Activated CD8-positive, alpha-beta memory T cell treated with anti-CD3 and anti-CD28 coated beads for 1 hour (primary cell): ENCODE measurements at places on chromosomes 5 and 9.

- no peak for DNase-seq
Observed at GRCh38 chr9:121373011-121373729, 3.1 kb upstream of the STOM start.

GRCh38 chr5:172413601-172414171, 40.6 kb downstream of the SH3PXD2B start:
- DNase-seq, result no peak

DNA sequence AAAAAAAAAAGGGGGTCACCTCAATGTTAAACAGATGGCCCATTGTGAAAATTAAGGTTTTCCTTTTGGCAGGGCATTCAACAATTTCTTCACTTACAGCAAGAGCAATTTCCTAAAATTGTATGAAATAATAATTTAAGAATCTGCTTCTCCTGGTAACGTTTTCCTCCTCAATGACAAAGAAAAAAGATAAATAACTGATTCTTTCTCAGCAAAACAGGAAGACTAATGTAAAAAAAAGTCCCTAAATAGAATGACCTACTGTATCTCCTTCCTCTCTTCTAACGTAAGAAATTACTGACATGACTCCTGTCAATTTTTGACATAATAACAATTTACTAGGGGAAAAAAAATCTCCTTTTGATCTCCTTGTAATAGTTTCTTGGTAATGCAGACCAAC, 25.5 kb downstream of the ABHD17B start:
- no peak for DNase-seq

DNA sequence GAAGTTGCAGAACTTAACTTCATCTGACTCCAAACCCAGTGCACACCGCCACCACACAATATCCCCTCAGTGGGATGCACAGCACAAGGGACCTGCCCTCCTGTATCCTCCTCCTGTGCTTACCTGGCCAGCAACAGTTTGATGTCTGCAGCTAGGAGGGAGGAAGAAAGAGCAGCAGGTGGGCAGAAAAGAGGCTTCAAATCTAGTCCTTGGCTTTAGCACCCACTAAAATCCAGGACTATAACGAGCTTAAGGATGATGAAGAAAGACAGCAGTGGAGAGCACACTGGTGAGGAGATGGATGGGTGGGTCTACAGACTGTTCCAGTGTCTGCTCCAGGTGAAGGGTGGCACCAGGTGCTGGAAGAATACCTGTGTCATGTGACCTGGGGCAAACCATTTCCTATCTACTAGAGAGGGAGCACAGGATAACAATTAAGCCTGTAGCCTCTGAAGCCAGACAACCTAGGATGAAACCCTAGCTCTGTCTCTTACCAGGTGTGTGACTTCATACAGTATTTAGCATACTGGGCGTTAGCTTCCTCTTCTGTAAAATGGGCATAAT, 100.0 kb downstream of the SH3TC2 start:
- DNase-seq, result no peak

- no peak for DNase-seq
Observed at GRCh38 chr5:149654231-149654630, 72.9 kb downstream of the ARHGEF37 start.

GRCh38 chr9:86036555-86036954, 62.8 kb downstream of the GOLM1 start:
- DNase-seq, result no peak

- no peak for DNase-seq
Observed at GRCh38 chr5:41641621-41642020, 131.2 kb upstream of the PLCXD3 start.

- no peak for DNase-seq
Observed at GRCh38 chr5:115419846-115420585, 123.6 kb upstream of the CCDC112 start.
